ENCODE measurements at places on chromosomes 13 and 19.

DNA sequence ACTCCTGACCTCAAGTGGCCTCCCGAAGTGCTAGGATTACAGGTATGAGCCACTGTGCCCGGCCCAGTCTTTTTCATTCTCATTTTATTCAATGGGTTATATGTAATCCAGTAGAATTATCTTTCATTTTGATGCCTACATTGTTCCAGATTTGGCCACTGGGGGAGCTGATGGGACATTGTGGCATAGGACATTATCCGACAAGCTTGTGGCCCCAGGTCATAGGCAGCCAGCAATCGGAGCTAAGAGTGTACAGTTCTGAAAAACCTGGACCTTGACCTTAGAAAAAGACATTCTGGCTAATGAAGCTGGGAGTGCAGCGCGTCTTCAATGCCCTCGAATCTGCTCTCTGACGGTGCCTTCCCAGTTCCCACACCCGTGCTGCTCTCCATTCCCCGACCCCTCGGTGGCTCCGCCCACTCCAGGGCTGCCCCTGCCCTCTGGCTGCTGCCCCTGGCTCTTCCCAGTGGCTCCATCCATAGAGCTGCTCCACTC, 108.7 kb downstream of the TEX29 start:
- no peak for DNase-seq

GRCh38 chr19:34808566-34808965, 35.6 kb upstream of the ZNF599 start:
- no peak for DNase-seq

DNA sequence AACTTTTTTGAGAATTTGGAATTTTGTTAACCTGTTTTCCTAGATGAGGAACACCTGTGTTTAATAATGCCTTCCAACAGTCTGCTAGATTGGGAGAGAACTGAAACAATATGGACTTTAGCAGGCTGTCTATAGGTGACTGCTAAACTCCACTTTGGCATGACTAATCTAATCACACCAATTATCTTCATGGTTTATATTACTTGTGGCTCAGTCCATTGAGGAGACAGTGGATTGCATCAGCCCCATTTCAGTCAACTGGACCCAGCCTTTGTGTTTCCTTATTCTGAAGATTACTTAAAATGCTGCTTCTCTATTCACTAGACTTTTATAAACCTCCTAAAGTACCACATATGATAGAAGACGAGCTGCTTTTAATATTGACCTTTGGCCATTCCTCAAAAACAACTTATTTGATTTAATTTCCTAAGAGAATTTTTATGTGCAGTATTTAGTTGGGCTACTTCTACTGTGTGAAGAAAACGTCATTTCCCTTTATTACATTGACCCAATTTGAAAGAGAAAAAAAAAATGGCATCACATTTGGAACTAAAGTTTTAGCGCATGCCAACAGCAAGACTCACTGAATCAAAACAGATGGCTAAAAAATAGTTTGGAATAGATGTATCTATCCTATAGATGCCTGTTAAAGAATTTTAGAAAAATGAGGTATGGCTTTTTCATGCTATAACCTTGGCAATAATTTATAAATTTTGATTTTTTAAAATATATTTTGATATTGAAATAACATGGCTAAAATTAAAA, 295.8 kb downstream of the NDFIP2 start:
- DNase-seq: no peak

- no peak for DNase-seq
These were observed 23.1 kb upstream of the CXCL17 start for GRCh38 chr19:42465827-42466280.

GRCh38 chr13:30791354-30792001, 56.1 kb downstream of the ALOX5AP start:
- no peak for DNase-seq

GRCh38 chr13:47539317-47539716, 461.8 kb downstream of the SUCLA2 start:
- DNase-seq: no peak

- DNase-seq: no peak
These were observed 84.3 kb upstream of the UBL3 start for GRCh38 chr13:29934531-29935308.

GRCh38 chr19:34269968-34270621, 15.7 kb downstream of the GARRE1 start:
- no peak for DNase-seq

DNA sequence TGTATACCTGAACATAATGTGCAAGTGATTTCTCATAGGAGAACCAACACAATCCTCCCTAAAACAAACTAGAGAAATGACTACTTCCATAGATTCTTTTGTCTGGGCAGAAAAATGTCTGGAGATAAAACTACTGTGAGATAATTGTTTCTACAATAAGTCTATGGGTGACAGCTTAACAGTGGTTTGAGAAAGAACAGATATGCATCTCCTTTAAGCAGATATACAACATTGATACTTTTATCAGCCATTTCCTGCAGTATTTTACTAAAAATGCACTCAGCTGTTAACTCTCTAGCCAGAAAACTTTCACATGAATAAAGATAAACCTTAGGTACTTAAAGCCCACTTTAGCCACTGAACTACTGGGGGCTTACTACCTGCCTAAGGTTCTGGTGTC, 1132.4 kb downstream of the EFNB2 start:
- DNase-seq: no peak

GRCh38 chr13:99986741-99987140, 5.2 kb downstream of the ZIC2 start:
- no peak for DNase-seq

DNA sequence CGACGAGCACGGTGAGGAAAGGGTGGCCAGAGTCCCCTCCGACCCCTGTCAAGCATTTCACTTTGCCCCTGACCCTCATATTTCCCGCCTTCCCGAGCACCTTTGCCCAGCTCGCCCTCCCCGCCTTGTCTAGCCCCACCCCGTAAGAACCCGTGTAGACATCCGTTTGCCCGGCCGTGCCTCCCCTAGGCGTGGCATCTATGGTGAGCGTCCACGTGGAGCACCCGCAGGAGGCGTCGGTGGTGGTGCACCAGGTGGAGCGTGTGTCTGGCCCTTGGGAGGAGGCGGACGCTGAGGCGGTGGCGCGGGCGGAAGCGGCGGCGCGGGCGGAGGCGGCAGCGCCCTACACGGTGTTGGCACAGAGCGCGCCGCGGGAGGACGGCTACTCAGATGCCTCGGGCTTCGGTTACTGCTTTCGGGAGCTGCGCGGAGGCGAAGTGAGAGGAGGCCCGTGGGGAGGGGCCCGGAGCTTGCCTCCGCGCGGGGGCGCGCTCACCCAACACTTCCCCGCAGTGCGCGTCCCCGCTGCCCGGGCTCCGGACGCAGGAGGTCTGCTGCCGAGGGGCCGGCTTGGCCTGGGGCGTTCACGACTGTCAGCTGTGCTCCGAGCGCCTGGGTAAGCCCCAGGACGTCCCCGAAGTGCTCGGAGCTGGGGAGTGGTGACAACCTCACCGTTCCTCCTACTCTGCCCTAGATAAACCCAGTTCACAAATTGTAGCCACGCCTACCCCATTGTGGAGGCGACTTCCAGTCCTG, 4.2 kb downstream of the LTBP4 start:
- DNase-seq: no peak

GRCh38 chr13:105778196-105778595, 757.3 kb downstream of the EFNB2 start:
- DNase-seq: no peak

DNA sequence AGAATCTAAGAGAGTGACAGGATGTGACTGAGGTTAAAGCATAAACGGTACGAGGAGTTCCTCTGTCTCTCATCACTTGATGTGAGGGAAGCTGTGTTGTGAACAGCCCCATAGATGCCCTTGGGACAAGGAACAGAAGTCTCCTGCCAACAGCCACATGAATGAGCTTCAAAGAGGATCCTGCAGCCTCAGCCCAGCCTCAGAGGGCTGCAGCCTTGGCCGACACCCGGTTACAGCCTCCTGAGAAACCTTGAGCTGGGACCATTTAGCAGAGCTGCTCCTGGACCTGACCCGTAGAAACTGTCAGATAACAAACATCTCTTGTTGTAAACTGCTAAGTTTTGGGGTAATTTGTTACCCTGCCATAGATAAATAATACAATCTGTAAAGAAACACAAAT, 54.2 kb downstream of the CCNE1 start:
- DNase-seq: no peak

GRCh38 chr13:67515895-67516294, 285.8 kb upstream of the PCDH9 start:
- DNase-seq: no peak

DNA sequence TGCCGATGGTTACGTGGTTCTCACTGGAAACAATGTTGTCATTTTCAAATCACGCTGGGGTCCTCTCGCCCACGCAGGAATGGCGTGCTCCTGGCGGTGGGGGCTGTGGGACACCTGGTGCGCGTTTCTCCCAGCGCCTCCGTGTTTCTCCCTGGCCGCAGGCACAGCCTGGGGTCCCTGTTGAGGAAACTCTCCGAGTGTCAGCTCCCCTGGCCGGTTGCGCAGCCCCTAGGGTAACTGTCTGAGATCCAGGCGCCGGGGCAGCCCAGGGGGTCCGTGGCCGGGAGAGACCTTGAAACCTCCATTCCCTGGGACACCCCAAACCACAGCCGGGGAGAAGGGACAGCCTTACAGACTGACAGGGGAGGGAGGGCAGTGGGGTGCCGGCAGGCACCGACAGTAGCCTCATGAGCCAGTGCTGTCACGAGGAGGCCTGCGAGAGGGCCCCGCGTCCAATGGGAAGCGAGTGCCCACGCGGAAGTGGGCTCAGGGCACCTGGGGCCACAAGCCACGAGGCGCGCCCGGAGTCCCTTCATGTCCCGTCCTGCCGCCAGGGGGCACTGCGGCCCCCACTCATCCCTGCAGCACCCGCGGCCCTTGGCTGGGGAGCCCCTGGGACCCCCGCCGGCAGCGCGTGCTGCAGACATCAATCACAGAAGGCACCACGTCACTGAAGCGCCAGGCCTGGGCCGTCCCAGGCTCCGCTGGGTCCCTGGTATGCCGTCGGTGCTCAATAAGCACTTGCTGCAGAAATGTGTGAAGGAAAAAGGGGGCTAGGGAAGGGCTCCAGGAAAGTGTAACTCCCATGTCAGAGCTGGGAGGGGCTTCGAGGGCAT, 9.5 kb downstream of the ADAMTSL5 start:
- DNase-seq: no peak

DNA sequence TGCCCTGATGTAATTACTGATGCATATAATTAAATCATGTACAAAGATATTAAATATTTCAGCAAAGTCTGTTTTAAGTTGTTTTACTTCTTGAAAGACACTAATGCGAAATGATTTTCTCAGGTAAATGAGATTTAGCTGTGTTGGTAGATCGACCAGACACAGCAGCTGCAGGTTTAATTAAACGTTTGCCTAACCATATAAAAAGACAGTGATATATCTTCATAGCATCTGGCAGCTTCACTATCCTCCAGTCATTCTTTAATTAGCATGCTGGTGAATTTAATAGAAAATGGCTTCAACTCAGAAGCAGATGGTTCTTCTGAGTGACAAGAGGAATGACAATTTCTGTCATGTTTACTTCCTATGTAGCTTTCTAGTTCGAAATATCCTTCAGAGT, 69.3 kb downstream of the NHLRC3 start:
- no peak for DNase-seq

- DNase-seq: peak; percentile 84
These were observed 14.0 kb upstream of the GPR4 start for GRCh38 chr19:45615795-45616703.

- DNase-seq: no peak
These were observed 104.4 kb upstream of the CSNK1A1L start for GRCh38 chr13:37209621-37210580.

DNA sequence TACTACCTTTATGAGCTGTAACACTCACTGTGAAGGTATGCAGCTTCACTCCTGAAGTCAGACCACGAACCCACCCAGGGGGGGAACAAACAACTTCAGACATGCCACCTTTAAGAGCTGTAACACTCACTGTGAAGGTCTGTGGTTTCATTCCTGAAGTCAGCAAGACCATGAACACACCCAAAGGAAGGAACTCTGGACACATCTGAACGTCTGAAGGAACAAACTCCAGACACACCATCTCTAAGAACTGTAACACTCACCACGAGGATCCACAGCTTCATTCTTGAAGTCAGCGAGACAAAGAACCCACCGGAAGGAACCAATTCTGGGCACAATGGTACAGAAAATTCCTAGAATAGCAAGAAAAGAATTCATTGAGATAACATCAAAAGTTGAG, 1796.5 kb upstream of the MIR17HG start:
- no peak for DNase-seq

GRCh38 chr19:7078008-7078407, 8.5 kb downstream of the ZNF557 start:
- no peak for DNase-seq

DNA sequence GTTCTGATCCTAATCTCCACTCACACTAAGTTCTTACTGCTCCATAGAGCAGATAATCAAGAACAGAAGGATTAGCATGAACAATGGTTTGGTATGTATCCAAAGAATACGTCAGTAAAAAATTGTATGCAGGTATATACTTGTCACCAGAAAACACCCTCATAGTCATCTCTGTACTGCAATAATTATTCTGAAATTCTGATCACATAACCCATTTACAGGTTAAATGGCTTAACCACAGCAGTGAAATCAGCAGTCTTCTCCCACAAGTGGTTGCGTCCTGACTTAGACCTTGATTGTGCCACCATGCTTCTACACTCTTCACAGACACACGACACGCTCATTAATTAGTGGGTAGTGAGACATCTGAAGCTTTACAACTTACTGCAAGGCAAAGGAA, 50.9 kb downstream of the LNX2 start:
- no peak for DNase-seq

DNA sequence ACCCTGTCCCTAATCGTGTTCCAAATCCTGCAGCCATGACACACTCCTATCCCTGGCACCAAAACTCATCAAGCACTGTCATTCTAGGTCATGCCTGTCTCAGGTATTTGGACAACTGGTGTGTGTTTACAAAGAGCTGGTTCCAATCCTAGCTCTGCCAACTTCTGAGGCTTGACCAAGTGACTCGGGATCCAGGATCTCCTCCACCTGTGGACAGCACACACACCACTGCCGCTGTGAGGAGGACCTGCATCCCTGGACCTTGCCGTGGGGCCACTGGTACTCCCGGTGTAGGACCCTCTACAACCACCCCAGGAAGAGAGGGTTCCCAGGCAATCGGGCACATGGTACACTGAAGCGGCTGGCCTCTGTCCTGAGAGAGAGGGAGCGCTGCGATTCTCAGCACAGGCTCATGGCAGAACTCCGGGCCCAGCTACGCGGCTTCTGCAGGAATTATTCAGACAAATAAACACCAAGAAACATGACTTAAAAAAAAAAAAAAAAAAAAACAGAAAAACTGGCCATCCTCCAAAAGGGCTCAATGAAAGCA, 20.4 kb downstream of the MLLT1 start:
- no peak for DNase-seq

- no peak for DNase-seq
These were observed 82.8 kb downstream of the STARD13 start for GRCh38 chr13:33202644-33203169.

GRCh38 chr13:48043789-48044503, 6.4 kb downstream of the NUDT15 start:
- no peak for DNase-seq
